ENCODE measurements at places on chromosomes 4 and X.

DNA sequence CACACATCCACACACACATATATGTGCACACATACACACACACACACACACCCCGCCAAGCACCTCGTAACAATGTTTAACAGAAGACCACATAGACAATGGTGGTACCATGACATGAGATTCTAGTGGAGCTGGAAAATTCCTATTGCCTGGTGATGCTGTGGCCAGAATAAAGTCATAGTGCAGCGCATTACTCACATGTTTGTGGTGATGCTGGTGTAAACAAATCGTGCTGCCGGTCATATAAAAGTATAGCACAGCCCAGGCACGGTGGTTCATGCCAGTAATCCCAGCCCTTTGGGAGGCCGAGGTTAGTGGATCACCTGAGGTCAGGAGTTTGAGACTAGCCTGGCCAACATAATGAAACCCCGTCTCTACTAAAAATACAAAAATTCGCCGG is 275.2 kb downstream of the TRIML1 start:
- no peak for DNase-seq

DNA sequence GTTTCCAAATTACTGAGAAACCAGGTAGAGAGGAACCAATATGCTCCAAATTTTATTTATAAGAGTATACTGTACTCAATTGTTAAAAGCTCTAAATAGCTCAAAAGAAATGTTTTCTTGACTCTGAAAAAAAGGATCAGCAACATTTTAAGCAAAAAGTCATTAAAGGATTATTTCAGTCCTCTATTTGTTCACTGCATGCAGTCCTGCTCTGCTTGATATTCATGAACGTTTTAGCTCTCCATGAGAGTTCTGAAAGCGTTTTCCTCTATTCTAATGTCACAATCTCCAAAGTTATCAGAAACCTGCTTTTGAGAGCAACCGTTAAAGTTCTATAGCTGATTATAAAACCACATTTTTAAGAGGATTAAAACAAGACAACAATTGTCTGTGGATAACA is 110.5 kb downstream of the APOOL start:
- no peak for DNase-seq

DNA sequence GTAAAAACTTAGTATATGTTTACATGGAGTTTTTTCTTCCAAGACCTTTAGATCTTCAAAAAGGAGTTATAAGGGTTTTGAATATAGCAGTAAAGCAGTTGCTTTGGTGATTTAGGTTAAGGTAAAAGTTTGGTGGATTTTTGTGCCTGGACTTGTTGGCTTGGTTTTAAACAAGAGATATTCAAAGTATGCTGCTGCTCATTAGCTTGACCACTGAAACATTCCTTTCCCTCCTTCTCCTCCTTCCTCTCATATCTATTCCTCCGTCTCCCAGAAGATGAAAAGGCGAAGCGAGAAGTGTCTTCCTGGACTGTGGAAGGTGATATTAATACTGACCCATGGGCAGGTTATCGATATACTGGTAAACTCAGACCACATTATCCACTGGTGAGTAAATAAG is 38.4 kb downstream of the METAP1 start:
- DNase-seq = no peak

GRCh38 chr4:108483079-108483478 is 137.3 kb upstream of the RPL34 start:
- DNase-seq = no peak

Measured in Panc1 (cell line).